Stimulated activated effector memory CD8-positive, alpha-beta T cell treated with anti-CD3 and anti-CD28 coated beads, Interleukin-12 subunit alpha, Interleukin-12 subunit beta, amount 100 ng/mL, for 72 hours (primary cell): ENCODE measurements at places on chromosomes 7 and 10.

GRCh38 chr10:124830445-124830844, 28.8 kb downstream of the ABRAXAS2 start:
- no peak for DNase-seq

- no peak for DNase-seq
These were observed 33.5 kb upstream of the SKAP2 start for GRCh38 chr7:26897928-26898327.

DNA sequence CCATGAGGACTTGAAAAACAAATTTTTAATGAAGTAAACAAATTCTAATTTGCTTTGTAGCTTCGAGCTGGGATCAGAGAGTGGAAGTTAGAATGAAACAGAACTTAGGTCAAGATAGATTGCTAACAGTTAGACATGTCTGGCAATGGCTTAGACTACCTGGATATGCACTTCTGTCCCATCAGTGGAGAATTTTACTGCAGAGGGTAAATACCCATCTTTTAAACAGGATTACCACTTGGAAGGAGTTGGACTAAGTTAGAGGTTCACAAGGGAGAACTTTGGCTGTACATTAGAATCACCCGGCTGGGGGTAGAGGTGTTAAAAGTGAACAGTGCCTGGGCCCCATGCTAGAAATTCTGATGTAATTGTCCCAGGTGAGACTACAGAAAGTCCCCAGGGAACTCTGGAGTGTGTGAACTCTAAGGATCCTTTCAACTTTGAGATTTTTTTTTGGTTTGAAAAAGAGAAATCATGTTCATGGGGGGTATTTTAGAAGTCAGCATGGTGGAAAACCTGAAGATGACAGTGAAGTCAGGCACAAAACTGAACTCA, 35.5 kb downstream of the ENTPD1 start:
- no peak for DNase-seq

DNA sequence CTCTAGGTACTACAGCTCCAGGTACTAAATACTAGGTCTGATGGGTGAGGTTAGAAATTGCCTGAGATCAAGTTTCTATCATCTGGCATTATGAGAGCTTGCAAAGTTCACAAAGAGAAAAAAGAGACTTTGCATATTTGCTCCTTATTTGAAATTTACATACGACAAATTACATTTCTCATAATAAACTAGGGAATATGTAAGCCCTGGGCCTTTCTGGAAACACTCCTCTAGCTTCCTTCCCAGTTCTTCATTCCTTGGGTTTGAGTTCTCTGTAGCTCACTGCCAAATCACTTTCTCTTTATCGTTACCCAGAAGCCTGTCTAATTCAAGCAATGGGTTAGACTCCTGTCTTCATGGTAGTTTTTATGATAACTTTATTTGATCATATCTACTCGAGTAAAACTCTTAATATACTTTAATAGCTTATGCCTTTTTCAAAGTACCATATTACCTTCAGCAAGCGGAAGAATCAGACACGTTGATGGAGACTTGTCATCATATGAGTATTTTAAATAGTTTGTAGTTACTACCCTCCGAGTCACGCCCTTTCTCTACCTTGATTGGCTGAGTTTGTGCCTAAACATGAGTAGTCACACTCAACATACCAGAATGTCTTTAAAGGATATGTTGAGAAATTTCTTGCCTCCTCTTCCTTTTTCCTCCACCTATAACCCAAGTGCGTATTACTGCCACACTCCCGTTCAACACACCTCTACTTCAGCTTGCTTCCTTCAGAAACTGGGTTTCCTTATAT, 150.5 kb downstream of the DKK1 start:
- no peak for DNase-seq

DNA sequence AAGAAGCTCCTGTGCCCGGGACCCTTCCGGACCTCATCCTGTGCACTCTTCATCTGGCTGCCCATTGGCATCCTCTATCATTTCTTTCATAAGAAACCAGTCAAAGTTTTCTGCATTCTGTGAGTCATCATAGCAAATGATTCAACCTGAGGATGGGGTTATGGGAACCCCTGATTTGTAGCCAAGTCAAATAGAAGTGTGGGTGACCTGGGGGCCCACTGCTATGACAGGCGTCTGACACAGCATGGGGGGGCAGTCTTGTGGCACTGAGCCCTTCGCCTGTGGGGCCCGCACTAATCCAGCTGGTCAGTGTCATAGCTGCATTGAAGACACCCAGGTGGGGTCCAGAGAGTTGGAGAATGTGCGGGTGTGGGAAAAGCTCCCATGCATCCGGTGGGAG, 230.4 kb downstream of the USP6NL start:
- no peak for DNase-seq

DNA sequence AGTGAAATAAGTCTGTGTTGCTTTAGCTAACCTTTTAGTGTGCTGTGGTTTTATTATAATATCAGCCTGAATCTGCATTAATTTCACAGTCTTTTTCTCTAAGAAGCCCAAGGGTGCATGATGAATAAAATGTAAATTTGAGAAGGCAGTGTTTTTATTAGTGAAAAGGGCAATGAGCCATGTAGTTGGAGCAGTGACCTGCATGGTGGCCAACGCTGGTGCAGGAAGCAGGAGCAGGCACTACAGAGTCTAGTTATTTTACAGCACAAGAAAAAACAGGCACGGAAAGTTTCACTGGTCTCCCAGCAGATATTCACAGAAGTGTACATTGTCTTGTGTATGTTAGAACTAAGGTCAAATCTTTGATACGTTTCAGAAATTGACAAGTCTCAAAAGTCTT, 247.8 kb downstream of the CELF2 start:
- no peak for DNase-seq
